ENCODE measurements at places on chromosomes 13 and 19.

DNA sequence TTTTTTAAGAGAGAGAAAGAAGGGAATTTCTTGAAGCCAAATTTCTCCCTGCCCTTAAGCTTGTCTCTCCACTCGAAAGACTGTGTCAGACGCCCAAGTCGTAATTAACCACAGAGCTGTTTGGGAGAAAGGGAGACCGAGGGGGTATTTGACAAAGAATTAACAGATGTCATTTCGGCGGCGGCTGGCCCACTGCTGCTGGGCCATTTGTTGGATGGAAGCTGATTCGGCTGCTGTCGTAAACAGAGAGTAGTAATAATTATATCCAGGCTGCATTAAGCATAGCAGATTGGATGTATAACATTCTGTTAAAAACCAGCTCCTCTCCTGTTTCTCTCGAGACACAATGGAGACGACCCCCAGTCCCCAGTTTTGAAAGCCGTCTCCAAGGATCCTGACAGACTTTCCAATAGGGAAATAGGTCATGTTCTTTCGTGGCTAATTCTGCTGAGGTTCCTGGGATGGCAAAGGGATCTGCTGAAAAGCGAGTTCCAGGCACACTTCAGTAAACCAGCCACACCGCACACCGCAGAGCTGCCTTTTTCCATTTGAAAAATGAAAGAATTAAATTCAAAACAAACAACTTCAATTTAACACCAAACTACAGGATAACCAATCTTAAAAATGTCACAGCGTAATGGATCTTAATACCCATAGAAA lies 71.5 kb downstream of the KCTD15 start:
- DNase-seq, result no peak

DNA sequence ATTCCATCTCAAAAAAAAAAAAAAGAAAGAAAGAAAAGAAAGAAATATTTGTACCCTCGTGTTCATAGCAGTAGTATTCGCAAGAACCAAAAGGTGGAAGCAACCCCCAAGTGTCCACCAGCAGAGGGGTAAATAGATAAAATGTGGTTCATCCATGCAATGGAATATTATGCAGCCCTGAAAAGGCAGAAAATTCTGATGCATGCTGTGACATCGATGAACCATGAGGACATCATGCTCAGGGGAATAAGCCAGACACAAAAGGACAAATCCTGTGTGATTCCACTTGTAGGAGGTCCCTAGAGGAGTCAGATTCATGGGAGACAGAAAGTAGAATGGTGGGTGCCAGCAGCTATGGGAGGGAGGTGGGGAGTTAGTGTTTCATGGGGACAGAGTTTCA lies 6.4 kb upstream of the LRRC8E start:
- no peak for DNase-seq

- DNase-seq, result no peak
Observed at GRCh38 chr19:46256855-46257254, 27.3 kb downstream of the IGFL1 start.

DNA sequence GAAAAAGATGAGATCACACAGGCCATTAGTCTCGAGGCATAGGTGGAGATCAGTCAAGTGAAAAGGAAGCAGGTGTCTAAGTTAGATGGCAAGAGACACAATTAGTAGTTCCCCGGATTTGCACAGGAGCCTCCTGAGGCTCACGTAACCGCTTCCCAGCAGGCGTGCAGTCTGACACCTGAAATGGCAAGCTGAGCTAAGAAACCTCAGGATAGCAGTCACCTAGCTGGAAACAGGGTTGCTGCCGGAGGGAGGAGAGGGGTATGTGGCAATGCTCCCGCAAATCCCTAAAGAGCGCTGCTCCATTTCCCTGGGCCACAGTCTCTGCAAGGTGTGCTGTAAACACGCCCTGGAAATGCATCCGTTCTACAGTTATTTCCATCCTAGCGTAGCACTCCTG lies 1151.0 kb downstream of the DIAPH3 start:
- no peak for DNase-seq

- DNase-seq, result no peak
Observed at GRCh38 chr19:5644037-5644436, 21.2 kb downstream of the SAFB start.

DNA sequence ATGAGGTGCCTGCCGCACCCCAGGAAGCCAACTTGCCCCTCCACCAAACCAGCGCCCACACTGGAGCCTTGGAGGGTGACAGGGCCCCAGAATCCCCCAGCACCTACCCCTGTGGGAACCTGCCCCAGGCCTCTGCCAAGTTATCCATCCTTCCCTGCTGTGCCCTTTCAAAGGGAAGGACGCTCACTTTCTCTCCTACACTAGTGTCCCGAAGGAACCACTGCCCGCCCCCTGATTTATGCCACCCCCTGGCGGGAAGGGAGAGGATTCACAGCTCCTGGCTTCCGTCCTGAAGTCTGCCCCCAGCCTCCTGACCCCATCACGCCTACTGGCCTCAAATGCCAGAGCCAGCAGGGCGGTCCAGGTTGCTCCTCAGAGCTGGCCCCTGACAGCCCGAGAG lies 1.4 kb downstream of the EVI5L start:
- DNase-seq, result no peak

GRCh38 chr19:14381689-14382474 lies 638 bp downstream of the ADGRE5 start:
- DNase-seq, result no peak

DNA sequence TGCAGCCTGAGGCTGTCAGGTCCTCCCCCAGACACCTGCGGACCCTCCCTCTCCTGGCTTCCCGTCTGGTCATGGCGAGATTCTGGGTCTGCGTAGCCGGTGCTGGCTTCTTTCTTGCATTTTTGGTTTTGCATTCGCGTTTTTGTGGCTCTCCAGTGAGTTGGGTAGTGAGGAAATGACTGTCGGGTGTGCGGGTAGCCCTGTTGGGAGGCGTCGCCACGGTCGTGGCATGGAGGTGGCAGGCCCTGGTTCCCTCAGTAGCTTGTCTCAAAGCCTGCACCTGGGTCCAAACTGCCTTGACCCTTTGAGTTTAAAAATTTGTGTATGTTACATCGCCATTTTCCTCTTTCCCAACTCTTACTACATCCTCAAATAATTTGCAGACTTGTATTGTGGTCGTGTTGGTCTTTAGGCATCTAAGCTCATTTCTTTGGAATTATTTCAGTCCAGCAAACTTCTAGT lies 344 bp downstream of the NHLRC3 start:
- DNase-seq, result no peak

DNA sequence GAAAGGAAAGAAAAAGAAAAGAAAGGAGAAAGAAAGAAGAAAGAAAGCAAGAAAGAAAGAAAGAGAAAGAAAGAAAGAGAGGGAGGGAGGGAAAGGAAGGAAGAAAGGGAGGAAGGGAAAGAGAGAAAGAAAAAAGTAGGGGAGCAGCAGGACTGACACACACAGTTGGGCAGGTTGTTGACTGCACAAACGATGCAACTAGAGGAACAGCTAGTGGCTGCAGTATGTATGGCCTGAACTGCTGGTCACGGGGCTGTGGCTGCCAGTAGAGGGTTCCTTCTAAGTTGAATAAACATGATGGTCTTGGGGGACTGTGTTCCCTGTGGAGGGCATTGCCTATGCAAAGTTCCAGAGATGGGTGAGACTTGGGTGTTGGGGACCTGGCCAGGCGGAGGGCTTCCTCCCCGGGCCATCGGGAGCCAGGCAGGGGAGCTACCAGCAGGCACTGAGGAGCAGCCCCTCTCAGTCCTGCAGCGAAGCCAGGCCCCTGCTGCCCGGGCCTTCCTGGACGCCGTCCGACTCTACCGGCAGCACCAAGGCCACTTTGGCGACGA lies 16.7 kb upstream of the COLGALT1 start:
- DNase-seq, result no peak

DNA sequence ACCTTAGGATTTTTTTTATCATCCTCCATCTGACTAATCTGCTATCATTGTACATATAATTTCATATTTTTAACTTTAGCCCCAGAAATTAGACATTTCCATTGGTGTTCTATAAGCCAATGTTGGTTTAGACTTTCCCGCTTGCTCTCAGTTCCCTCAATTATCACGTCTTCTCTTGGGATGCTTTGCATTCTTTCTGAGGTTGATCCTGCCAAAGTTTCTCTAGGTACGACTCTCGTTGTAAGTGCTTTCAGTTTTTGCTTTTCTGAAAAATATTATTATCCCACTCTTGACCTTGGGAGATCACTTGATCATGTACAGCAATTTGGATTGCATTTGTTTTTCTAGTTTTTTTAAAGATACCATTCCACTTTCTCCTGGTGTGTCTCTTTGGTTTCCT lies 270.2 kb downstream of the IRS2 start:
- no peak for DNase-seq

GRCh38 chr13:26590951-26591350 lies 33.5 kb downstream of the WASF3 start:
- DNase-seq, result no peak

- no peak for DNase-seq
Observed at GRCh38 chr19:33348301-33349010, 25.1 kb upstream of the CEBPG start.

DNA sequence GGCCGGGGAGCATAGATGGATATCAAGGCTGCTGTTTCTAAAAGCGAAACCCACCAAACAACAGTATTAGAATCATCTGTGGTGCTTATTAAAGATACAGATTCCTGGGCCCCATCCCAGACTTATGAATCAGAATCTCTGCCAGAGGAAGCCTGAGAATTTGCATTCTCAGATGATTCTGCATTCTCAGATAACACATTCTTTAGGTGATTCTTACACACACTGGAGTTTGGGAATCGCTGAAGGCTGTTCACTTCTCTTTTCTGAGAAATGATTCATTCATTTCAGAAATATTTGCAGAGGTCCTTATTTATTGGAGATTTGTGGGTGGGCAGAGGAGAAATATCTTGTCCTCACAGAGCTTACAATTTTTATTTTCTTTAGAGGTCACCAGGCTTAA lies 24.4 kb downstream of the ALOX5AP start:
- DNase-seq, result no peak

DNA sequence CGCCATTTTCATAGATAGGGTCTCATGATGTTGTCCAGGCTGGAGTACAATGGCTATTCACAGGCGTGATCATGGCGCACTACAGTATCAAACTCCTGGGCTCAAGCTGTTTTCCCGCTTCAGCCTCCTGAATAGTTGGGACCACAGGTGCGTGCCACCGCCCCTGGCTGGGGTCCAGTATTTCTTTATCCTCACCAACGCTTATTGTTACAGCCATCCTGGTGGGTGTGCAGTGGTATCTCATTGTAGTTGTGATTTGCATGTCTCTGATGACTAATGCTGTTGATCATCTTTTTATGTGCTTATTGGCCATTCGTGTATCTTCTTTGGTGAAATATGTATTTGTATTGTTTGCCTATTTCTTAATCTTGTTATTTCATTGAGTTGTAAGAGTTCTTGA lies 49.0 kb downstream of the SIPA1L3 start:
- DNase-seq, result no peak

- no peak for DNase-seq
Observed at GRCh38 chr13:30322428-30322827, 15.1 kb upstream of the KATNAL1 start.

DNA sequence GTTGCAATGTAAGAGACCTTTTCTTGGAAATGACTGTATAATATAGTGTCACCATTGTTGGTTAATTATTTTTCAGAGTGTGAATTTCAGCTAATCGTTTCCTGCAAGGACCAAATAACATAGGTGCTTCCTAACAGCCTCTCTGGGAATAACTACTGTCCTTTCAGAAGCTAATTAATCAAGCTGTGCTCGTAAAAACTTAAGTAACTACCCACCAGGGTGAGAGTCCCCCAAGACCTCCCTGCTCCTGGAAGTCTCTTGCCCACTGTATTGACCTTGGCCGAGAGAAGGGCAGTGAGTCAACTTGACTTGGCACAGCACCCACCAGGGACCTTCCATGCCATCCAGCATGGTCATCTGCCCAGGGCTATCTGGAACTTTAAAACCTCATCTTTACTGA lies 50.3 kb downstream of the UQCRFS1 start:
- DNase-seq, result no peak

DNA sequence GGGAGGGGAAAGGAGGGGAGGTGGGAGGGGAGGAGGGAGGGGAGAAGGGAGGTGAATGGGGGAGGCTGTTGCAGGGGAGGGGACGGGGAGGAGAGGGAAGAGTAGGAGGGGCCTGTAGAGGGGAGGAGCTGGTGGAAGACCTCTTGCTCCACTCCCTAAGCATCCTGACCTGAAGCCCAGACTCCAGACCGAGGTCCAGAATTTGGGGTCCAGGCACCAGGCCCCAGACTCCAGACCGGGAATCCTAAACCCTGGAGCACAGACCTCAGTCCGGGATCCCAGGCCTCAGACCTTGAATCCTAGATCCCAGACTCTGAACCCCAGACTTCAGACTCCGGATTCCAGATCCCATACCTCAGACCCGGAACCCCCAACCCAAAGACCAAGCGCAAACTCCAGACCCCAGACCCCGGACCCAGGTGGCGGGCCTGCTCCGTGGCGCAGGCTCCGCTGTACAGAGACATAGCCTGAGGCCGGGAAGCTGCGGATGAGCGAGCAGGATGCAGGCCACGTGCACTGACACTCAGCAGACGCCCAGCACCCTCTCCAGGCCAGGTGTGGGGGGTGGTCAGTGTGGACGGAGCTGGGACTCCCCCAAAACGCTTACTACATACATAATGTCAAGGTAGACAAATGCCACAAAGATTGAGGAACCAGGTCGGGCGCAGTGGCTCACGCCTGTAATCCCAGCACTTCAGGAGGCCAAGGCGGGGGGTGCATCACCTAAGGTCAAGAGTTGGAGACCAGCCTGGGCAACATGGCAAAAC lies 710 bp upstream of the BTBD2 start:
- DNase-seq, result no peak

DNA sequence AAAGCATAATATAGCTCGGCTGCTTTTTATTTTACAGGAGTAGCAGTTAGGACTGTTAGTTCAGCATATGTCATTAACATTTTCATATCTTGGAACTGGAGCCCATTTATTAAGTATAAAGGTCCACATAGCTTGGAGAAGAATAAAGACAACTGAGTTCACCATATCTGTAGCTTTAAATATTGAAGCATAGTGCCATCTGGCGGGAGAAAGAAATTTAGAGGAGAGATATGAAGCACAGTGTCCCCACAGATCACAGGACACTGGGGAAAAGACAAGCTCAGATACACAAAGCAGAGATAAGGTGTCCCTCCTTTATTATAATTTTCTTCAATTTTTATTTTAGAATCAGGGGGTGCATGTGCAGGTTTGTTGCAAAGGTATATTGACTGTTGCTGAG lies 104.7 kb upstream of the FREM2 start:
- DNase-seq, result no peak

GRCh38 chr13:45961468-45961867 lies 91.1 kb downstream of the ZC3H13 start:
- DNase-seq, result no peak

DNA sequence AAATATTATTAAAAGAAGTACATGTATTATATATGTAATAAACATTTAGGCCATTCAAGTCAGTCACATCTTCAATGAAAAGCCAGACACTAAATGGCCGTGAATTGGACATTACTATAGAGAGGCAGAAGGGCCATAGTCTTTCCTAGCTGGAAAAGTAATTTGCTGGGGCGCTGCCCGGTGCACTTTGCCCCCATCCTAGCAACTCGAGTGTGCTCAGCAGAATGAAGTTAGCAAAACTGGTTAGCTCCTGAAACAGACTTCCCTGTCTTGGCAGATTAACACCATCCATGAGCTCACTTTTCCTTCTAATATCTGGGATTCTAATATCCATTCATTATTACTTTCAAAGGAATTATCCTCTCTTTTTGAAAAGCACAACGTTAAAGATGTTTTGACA lies 2.8 kb upstream of the SPRYD7 start:
- DNase-seq, result no peak
